Common myeloid progenitor, CD34-positive (primary cell): ENCODE measurements at places on chromosomes 7 and 10.

DNA sequence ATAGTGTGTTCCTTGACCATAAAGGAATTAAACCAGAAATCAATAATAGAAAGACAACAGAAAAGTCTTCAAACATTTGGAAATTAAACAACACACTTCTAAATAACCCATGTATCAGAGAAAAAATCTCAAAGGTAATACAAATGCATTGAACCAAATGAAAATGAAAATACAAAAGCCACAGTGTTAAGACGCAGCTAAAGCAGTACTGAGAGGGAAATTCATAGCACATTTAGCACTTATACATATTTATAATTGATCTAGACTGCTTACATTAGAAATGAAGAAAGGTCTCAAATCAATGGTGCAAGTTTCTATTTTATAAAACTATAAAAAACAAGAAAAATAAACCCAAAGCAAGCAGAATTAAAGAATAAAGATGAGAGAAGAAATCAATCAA is 306.1 kb downstream of the ADARB2 start:
- peaks cover 4% of the 10 kb centered on the region for H3K27me3 ChIP-seq
- peaks cover 11% of the 10 kb centered on the region for H3K4me1 ChIP-seq
- no peak overlapping the region for H3K4me3 ChIP-seq
- no peak for DNase-seq
- H3K36me3 ChIP-seq, result no peaks in the 10 kb centered on the region

DNA sequence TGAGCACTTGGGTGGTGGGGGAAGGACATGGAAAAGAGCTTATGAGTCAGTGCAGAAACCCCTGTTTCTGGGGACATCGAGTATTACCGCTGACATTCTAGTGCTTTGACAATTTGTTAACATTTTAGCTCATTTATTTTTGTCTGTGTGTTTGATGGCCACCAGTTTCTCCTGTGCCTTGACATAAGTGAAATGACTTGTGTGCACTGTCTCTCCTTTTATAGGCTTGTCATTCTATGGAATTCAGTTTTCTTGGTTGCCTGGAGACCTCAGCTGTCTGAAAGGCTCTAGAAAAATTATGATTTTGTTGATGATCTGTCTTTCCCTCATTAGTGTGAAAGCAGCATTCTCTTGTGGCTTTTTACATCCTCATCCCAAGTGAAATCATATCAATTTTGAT is 190.0 kb upstream of the SMIM30 start:
- no peaks in the 10 kb centered on the region for H3K27me3 ChIP-seq
- no peaks in the 10 kb centered on the region for H3K4me1 ChIP-seq
- H3K27ac ChIP-seq, result no peak overlapping the region
- no peak overlapping the region for H3K4me3 ChIP-seq
- no peaks in the 10 kb centered on the region for H3K36me3 ChIP-seq

DNA sequence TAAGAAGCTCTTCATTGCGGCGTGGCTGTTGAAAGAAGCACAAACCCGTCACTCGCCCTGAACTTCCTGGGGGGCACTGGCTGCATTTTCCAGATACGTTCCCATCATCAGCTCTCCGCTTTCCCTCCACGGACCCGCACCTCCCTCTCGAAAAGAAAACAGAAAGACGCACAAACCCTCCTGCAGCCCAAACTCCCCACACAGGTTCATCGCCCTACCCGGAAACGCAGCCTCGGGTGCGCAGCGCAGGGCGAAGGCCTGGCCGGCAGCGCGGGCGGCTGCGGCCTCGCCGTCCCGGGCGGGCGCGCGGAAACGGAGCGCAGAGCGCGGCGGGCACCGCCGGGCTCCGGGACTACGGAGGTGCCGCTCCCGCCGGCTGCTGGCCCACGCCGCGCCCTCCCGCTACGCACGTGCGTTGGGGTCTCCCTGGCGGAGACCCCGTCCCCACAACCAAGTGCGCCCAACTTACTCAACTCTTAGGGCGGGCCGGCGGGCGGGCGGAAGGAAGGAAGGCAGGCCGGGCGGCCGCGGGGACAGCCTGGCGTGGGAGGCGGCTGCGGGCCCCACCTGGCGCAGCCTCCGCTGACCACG is 822 bp downstream of the ZNF800 start:
- peak overlapping the region; percentile 98 for H3K27ac ChIP-seq
- peaks cover 15% of the 10 kb centered on the region for H3K4me1 ChIP-seq
- DNase-seq, result peak; percentile 72
- peak overlapping the region; percentile 97 for H3K4me3 ChIP-seq
- peaks cover 4% of the 10 kb centered on the region for H3K36me3 ChIP-seq

- H3K36me3 ChIP-seq, result no peaks in the 10 kb centered on the region
- H3K4me1 ChIP-seq, result peaks cover 10% of the 10 kb centered on the region
- no peak overlapping the region for H3K4me3 ChIP-seq
- H3K27me3 ChIP-seq, result no peaks in the 10 kb centered on the region
Observed at GRCh38 chr7:916291-916941, 38.1 kb downstream of the ADAP1 start.

DNA sequence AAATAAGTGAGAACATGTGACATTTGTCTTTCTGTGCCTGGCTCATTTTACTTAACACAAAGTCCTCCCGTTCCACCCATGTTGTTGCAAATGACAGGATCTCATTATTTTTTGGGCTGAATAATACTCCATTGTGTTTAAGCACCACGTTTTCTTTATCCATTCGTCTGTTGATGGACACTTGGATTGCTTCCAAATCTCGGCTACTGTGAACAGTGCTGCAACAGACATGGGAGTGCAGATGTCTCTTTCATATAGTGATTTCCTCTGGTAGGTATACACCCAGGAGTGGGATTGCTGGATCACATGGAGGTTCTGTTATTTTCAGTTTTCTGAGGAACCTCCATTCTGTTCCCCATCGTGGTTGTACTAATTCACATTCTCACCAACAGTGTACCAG is 264.4 kb upstream of the GALNT17 start:
- H3K27ac ChIP-seq, result no peak overlapping the region
- DNase-seq, result no peak
- H3K27me3 ChIP-seq, result no peaks in the 10 kb centered on the region
- H3K4me3 ChIP-seq, result no peak overlapping the region
- H3K36me3 ChIP-seq, result no peaks in the 10 kb centered on the region
- no peaks in the 10 kb centered on the region for H3K4me1 ChIP-seq

GRCh38 chr10:5534880-5535856 is 10.4 kb downstream of the CALML3 start:
- no peak overlapping the region for H3K27ac ChIP-seq
- peak; percentile 31 for DNase-seq
- H3K27me3 ChIP-seq, result no peaks in the 10 kb centered on the region
- no peaks in the 10 kb centered on the region for H3K36me3 ChIP-seq
- no peak overlapping the region for H3K4me3 ChIP-seq
- H3K4me1 ChIP-seq, result no peaks in the 10 kb centered on the region

GRCh38 chr10:70381471-70382421 is 679 bp downstream of the LRRC20 start:
- H3K27me3 ChIP-seq, result peaks cover 12% of the 10 kb centered on the region
- H3K36me3 ChIP-seq, result no peaks in the 10 kb centered on the region
- H3K4me3 ChIP-seq, result peak overlapping the region; percentile 76
- no peak overlapping the region for H3K27ac ChIP-seq
- peaks cover 2% of the 10 kb centered on the region for H3K4me1 ChIP-seq

DNA sequence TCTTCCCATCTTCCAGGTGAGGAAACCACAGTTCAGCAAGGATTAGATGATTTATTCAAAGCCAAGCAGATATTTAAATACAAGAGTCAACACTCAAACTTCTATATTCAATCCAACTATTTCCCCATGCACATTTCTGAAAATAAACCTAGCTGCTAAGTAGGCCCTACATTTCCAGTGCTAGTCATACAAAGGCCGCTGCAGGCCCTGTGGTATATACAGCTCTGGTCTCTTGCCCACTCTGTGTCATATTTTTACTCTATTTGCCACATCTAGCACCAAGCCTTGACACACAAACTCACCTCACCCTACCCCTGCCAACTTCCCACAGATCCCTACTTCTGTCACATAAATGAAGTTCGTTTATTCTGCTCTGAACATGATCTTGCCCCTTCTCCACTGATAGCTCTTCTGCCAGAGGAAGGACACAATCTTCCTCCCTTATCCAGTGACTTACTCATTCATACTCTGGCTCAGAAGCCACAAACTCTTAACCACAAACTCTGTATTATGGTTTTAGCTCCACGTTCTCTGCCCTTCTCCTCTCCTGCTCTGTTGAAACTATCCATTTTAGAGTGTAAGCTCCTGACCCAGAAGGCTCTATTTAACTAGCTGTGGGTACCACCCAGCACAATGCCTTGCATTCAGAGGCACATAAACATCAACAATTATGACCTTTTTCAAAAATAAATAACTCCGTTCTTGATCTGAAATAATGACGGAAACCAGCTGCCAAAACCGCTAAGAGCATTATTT is 180.7 kb downstream of the CPEB3 start:
- H3K27me3 ChIP-seq, result no peaks in the 10 kb centered on the region
- H3K36me3 ChIP-seq, result no peaks in the 10 kb centered on the region
- H3K4me3 ChIP-seq, result no peak overlapping the region
- no peak overlapping the region for H3K27ac ChIP-seq
- H3K4me1 ChIP-seq, result peaks cover 25% of the 10 kb centered on the region
- peak; percentile 26 for DNase-seq

- H3K4me1 ChIP-seq, result no peaks in the 10 kb centered on the region
- no peak overlapping the region for H3K27ac ChIP-seq
- H3K4me3 ChIP-seq, result no peak overlapping the region
Observed at GRCh38 chr7:30510124-30511075, 5.8 kb upstream of the GGCT start.

- peaks cover 12% of the 10 kb centered on the region for H3K4me1 ChIP-seq
- H3K27ac ChIP-seq, result no peak overlapping the region
- no peaks in the 10 kb centered on the region for H3K27me3 ChIP-seq
- peaks cover 64% of the 10 kb centered on the region for H3K36me3 ChIP-seq
- no peak for DNase-seq
Observed at GRCh38 chr7:37187179-37187578, 261.5 kb downstream of the ELMO1 start.

- no peaks in the 10 kb centered on the region for H3K4me1 ChIP-seq
- H3K36me3 ChIP-seq, result no peaks in the 10 kb centered on the region
- H3K4me3 ChIP-seq, result no peak overlapping the region
- no peak for DNase-seq
- no peaks in the 10 kb centered on the region for H3K27me3 ChIP-seq
Observed at GRCh38 chr10:118026936-118027335, 19.8 kb downstream of the RAB11FIP2 start.

- no peak overlapping the region for H3K27ac ChIP-seq
- no peaks in the 10 kb centered on the region for H3K4me1 ChIP-seq
- H3K27me3 ChIP-seq, result no peaks in the 10 kb centered on the region
- H3K4me3 ChIP-seq, result no peak overlapping the region
Observed at GRCh38 chr10:106395041-106395749, 769.3 kb downstream of the SORCS1 start.

DNA sequence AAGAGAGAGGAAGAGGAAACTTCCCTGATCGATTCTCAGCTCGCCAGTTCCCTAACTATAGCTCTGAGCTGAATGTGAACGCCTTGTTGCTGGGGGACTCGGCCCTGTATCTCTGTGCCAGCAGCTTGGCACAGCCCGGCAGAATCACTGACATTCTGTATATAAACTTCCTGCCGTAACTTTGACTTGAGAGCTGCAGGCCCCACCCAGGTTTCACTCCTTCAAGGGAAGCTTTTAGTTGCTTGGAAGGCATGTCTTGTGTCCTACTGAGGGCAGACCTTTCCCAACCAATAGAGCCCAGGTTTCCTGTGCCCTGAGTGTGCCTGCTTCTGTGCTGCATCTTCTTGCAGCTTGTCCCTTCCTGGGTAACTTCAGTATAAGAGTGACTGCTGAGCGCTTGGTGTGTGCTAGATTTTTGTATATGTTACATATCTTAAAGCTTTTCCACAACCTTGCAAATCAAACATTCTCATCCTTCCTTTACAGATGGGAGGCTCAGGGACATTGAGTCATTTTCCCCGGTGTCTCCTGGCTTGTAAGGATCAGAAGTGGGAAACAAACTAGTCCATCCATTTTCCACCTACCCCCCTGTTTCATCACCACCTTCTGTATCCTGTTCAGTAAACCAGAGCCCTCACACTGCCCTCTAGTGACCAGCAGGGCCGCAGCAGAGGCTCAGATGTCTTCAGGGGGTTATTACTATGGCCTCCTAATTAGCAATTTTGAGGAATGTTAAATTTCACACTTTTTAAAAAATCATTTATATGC is 225.2 kb upstream of the PRSS58 start:
- peak; percentile 85 for DNase-seq
- no peaks in the 10 kb centered on the region for H3K27me3 ChIP-seq
- peaks cover 89% of the 10 kb centered on the region for H3K4me1 ChIP-seq
- no peak overlapping the region for H3K27ac ChIP-seq
- no peak overlapping the region for H3K4me3 ChIP-seq

DNA sequence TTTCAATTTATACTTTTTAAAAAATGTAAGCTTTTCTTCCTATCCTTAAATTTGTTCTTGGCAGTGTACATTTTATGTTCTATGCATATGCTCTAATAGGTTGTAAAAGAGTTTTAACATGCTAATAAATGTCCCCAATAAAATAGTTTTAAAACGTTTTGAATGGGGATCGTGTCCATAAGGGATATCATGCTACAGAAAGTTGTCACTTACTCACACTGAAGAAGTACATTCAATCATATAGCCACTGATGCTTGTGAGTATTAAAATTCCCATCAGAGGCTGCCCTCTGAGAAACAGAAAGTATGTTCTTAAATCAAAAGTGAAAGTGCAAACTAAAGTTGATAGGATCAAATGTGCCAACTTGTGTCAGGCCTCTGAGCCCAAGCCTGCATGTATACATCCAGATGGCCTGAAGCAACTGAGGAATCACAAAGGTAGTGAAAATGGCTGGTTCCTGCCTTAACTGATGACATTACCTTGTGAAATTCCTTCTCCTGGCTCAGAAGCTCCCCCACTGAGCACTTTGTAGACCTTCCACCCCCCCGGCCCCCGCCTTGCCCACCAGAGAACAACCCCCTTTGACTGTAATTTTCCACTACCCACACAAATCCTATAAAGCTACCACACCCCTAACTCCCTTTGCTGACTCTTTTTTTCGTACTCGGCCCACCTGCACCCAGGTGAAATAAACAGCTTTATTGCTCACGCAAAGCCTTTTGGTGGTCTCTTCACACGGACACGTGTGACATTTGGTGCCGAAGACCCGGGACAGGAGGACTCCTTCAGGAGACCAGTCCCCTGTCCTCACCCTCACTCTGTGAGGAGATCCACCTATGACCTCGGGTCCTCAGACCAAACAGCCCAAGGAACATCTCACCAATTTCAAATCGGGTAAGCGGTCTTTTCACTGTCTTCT is 877 bp upstream of the NOD1 start:
- H3K36me3 ChIP-seq, result no peaks in the 10 kb centered on the region
- H3K27ac ChIP-seq, result peak overlapping the region; percentile 50
- peaks cover 6% of the 10 kb centered on the region for H3K4me1 ChIP-seq
- H3K4me3 ChIP-seq, result peak overlapping the region; percentile 83
